CD4-positive, alpha-beta T cell (primary cell): ENCODE measurements at places on chromosomes 16 and 17.

DNA sequence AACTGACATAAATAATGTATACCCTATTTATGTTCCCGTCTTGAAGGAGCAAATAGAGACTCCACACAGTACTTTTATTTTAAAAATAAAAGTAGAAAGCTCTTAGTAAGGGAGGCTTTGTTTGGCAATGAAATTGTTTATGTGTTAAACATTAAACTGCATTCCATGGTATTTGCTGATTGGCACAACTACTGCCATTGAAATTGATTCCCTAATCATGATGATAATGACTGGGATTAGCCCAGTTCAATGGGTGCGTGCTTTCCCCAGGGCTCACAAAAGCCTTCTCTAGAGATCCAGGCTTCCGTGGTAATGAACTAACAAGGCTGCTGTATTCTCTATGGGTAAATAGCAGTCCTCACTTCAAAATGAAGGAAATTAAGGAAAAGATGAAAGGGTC lies 67.5 kb downstream of the GPRC5B start:
- DNase-seq = no peak

DNA sequence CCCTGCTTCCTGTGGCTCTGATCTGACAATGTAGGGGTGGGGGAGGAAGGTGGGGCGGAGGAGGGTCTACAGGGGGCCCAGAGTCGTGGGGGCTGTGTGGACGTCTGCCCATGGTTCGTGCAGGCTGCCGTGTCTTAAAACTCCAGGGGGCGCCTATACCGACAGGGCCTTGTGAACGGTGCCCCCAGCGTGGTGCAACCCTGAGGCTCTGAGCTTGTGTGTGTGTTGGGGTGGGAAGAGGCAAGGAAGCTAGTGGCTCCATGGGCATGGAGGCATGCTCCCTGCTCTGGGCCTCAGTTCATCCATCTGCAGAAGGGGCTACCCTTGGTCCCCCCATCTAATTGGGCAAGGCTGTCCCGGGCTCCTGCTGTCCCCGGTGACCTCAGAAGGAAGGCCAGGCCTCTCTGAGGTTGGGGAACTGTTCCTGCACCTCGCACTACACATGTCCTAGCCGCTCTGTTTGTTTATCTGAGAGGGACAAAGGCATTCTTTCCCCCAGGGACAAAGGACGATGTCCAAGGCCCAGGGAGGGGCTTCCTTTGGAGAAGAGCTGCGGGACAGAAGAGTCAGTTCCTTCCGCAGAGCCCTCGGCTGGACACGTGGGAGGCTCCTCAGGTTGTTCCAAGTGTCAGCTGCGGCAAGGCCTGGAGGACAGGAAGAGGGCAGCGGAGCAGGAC lies 13.5 kb downstream of the CA4 start:
- DNase-seq = no peak

GRCh38 chr16:10976634-10977033 lies 32.3 kb downstream of the CLEC16A start:
- DNase-seq = no peak

DNA sequence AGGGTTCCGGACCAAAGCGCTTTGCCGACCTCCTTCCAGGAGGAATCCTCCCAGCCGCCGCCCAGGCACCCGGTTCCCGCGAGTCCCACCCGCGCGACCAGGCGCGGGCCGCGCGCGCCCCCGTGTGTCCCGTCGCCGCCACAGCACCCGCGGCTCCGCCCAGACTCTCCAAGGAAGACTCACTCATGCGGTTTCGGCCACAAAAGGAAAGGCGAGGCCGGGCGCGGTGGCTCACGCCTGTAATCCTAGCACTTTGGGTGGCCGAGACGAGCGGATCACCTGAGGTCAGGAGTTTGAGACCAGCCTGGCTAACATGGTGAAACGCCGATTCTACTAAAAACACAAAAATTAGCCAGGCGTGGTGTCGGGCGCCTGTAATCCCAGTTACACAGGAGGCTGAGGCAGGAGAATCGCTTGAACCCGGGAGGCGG lies 3.5 kb upstream of the PKMYT1 start:
- peak; percentile 43 for DNase-seq

- no peak for DNase-seq
These were observed 741 bp upstream of the GRB2 start for GRCh38 chr17:75406222-75406615.

DNA sequence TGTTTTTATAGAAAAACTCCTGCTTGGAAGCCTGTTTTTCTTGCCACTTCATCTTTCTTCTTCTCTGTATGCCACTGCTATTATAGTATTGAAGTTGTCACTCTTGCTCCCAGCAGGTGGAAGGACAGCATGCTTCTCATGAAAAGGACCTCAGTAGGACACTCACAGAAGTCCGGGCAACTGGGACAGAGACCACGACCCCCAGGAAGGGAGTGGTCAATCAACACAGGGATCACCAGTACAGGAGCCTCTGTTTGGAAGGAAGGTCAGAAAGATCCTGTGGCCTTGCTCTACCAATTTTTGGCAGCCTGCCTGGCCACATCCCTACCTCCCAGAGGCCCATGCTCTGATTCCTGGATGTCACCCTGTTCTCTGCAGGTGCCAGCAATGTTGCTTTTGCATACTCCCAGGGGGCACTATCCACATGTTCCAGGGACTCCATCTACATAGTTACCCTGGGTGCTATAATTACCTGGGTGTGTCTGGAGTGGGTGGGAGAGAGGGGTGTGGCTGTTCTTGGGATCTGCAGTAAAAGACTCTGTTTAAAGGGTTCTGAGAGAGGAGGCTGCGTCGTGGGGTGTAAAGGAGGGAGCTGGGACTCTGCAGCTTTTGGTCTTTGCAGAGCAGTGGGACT lies 13.7 kb upstream of the AKAP10 start:
- DNase-seq = no peak

DNA sequence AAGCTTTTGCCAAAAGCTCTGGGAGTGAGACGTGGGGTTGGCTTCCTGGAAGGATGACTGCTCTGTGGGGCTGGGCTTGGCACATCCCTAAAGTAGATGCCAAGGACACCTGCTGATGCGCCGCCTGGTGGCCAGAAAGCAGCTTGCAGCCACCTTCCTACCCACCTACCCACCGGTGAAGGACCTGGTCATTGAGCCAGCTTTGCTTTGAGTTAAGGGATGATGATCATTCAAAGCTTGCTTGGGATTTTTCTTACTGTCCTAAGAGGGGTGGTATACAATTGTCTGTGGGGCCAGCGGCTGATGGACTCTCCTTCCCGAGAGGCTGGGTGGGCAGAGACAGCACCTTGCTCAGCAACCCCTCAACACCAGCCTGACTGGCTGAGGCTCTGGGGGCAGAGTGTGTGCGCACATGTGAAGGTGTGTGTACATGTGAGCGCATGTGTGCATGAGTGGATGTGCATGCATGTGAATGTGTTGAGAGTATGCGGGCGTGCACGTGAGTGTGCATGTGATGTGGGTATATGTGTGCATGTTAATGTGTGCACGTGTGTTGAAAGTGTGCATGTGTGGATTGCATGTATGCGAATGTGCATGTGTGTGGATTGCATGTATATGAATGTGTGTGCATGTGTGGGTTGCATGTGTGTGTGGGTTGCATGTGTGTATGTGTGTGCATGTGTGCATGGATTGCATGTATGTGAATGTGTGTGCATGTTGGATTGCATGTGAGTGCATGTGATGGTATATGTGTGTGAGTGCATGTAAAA lies 18.6 kb downstream of the C1QTNF1 start:
- DNase-seq = peak; percentile 60
